ENCODE measurements at places on chromosomes 4 and X.

- no peak for DNase-seq
These were observed 26.1 kb downstream of the ZFP42 start for GRCh38 chr4:188021548-188022249.

- DNase-seq: no peak
These were observed 187.3 kb downstream of the MAB21L2 start for GRCh38 chr4:150769248-150769647.

- no peak for DNase-seq
These were observed 21.8 kb downstream of the KIAA1210 start for GRCh38 chrX:119105826-119106225.

GRCh38 chr4:7552466-7552865 lies 117.7 kb upstream of the PSAPL1 start:
- DNase-seq: no peak

DNA sequence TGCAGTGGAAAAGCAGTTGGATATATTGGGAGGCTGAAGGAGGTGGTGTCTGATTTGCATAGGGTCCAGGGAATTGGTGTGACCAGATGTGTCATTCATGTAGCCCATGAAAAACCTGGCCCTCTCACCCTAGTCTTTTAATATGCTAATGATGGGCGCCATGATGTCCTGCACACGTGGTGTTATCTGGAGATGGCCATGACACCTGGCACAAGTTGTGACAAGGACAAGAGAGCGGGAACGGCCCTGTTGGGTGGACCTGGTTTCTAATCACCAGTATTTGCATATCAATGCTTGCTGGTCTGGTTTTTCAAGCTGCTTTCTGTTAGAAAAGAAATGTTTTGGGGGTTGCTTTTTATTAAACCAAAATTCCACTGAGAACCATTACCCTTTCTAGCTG lies 87.4 kb downstream of the ZXDA start:
- DNase-seq: no peak

- DNase-seq: no peak
These were observed 208.1 kb upstream of the TET2 start for GRCh38 chr4:104938624-104939023.

DNA sequence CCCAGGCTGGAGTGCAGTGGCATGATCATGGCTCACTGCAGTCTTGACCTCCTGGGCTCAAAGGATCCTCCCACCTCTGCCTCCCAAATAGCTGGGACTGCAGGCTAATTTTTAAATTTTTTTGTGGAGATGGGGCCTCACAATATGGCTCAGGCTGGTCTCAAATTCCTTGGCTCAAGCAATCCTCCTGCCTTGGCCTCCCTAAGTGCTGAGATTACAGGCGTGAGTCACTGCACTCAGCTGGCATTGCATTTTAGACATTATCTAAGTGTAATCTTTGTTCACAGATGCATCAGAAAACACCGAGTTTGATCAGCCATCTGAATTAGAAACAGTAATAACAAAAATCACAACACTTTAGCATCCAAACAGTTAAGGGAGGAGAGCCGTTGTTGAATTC lies 53.4 kb upstream of the CBR4 start:
- DNase-seq: no peak

DNA sequence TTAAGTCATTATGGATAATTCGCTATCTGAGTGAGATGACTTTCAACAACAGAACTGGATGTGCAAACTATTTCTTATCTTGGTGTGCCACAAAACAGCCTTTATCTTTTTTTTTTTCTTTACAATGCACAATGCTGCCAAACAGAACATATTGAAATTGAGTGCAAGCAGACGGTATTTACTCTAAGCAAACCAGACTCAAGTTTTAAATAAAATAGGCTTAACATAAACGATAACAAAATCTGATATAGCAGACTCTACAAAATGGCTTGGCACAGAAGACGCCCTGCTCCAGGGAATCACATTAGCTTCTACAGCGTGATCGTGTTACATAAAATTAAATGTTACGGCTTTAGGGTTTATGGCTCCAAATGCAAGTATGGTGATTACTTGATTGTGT lies 9.6 kb upstream of the STK32B start:
- DNase-seq: no peak

- no peak for DNase-seq
These were observed 189.3 kb downstream of the DHRSX start for GRCh38 chrX:2311501-2311900.

GRCh38 chrX:86047174-86047935 lies at the start of gene CHM:
Gene CHM (minus strand): TSS chrX:86047558. CDS start chrX:86047532, 26 bp downstream.
- DNase-seq: no peak

GRCh38 chr4:26271703-26272102 lies 49.1 kb upstream of the RBPJ start:
- no peak for DNase-seq

GRCh38 chr4:127799711-127800110 lies 17.6 kb downstream of the HSPA4L start:
- DNase-seq: no peak

DNA sequence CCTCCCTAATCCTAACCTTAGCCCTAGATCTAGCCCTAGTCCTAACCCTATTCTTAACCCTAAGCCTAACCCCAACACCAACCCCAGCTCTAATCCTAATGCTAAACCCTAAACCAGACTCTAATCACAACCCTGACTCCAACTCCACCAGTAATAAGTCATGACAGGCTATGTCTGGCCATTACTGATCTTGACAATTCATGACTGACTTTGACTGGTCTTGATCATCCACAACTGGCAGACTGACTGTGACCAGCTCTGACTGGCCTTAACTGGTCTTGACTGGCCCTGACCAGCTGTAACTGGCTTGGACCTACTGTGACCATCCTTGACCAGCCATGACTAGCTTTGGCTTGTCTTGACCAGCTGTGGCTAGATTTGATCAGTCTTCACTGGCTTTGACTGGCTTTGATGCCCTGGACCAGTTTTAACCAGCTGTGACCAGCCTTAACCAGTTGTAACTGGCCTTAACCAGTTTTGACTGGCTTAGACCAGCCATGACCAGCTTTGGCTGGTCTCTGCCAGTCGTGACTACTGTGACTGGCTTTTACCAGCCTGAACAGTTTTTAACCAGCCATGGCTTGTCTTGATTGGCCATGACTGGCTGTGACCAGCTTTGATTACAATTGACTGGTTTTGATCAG lies 68.4 kb downstream of the RLIM start:
- no peak for DNase-seq

GRCh38 chr4:68963374-68963773 lies 11.8 kb upstream of the UGT2A3 start:
- DNase-seq: no peak

- DNase-seq: no peak
These were observed 16.5 kb upstream of the HPRT1 start for GRCh38 chrX:134443461-134443860.

DNA sequence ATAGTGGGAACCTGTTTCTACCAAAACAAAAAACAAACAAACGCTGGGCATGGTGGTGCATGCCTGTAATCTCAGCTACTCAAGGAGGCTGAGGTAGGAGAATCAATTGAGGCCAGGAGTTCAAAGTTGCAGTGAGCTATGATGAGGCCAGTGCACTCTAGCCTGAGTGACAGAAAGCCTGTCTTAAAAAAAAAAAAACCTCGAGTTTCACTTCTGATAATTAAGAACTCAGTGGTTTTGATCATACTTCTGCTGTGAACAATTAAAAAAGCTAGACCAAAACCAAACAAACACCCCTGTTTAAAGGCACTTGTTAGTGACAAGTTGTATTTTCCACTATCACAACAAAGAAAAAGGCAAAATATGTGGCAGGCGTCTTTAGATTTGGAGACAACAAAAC lies 15.0 kb upstream of the UBE2D3 start:
- DNase-seq: no peak

DNA sequence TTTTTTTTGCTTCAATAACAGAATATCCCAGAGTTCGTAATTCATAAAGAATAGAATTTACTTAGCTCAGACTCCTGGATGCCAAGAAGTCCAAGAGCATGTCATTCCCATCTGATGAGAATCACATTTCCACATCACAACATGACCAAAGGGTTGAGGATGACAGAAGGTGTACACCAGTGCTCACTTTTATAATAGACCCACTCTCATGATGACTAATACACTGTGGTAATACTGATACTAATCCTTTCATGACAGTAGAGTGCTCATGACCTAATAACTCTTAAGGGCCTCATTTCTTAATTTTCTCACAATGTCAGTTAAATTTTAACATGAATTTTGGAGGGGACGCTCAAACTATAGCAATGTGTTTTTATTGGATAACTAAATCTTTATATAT lies 69.2 kb downstream of the ZNF732 start:
- no peak for DNase-seq

DNA sequence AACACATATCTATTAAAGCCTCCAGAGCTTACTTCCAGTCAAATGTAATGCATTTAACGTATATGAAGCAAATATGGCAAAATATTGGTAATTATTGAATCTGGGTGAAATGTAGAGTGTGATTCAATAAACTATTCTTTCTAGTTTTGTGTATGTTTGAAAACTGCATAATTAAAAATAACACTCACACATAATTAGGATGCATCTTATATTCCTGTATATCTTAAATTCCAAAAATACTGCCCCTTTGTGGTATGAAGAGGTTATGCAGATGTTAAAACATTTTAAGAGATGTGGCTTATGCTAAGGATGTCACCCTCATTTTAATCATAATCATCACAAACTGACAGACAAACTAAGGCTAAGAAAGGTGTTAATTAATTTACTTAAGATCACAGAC lies 182.9 kb downstream of the COX18 start:
- no peak for DNase-seq

GRCh38 chrX:12903646-12904045 lies 2.8 kb upstream of the TLR8 start:
- DNase-seq: no peak

- no peak for DNase-seq
These were observed 12.3 kb upstream of the DTHD1 start for GRCh38 chr4:36269101-36269500.

GRCh38 chr4:65737672-65738071 lies 67.4 kb upstream of the EPHA5 start:
- no peak for DNase-seq

DNA sequence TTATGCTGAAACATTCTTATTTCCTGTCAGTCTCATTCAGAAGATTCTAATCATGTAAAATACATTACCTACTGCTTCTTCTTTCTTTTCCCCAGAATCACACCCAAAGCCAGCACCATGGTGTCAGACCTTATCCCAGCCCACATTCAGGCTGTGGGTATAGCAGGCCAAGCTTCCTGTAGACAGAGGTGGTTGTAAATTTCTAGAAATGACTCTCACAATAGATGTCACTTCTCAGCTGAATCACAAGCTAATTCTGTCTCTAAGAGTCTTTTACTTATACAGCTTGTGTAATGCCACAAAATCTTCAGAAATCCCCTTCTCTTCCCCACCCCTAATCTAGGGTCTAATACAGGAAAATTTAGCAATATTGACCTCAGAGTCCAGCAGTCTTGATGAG lies 239.6 kb downstream of the PARM1 start:
- DNase-seq: no peak

DNA sequence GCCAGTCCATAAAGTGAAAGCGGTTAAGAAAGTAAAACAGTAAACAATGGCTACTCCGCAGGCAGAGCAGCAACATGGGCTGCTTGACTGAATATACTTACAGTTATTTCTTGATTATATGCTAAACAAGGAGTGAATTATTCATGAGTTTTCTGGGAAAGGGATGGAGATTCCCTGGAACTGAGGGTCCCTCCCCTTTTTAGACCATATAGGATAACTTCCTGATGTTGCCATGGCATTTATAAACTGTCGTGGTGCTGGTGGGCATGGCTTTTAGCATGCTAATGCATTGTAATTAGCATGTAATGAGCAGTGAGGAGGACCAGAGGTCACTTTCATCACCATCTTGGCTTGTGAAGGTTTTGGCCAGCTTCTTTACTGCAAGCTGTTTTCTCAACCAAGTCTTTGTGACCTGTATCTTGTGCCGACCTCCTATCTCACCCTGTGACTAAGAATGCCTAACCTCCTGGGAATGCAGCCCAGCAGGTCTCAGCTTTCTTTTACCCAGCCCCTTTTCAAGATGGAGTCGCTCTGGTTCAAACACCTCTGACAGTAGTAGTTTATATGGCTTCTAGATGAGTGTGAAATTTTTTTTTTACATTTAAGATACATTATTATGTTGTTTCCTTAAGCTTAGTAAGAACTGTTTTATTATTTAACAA lies 514.8 kb upstream of the TENM3 start:
- no peak for DNase-seq

- DNase-seq: no peak
These were observed 271.2 kb downstream of the RAB28 start for GRCh38 chr4:13212936-13213335.

DNA sequence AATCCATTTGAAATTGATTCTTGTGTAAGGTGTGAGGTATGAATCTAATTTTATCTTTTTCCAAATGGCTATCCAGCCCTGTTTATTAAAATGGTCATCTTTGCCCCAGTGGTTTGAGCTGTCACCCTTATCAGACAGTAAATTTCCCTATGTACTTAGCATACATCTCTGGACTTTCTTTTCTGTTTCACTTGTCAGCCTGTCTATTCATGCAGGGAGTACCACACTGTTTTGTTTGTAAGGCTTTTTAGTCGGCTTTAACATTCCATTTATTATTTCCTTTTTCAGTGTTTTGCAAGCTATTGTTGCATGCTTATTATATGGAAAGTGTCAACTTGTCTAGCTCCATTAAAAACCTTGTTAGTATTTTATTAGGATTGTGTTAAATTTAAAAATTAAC lies 155.8 kb downstream of the STAG2 start:
- DNase-seq: no peak

- DNase-seq: no peak
These were observed 7.1 kb downstream of the DNAAF6 start for GRCh38 chrX:107213477-107213876.

DNA sequence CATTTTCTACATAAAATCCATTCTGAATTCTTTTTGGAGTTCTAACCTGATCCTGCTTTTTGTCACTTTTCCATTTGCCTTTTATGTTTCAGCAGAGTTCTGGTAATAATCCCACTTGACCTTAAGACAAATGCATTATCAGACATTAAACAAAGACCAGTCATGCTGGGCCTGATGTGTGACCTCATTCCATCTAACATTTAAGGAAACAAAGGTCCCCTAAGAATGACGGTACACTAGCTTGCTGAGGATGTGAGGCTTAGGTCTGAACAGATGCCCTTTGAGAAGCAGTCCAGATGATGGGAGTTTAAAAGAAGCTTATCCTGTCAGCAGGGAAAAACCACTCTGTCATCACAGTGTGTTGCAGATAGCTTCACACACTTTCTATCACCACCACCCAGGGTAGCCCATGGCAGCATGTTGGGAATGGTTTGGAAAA lies 38.1 kb upstream of the PDE5A start:
- DNase-seq: no peak

- DNase-seq: no peak
These were observed 50.2 kb upstream of the MAP9 start for GRCh38 chr4:155426953-155427352.

- no peak for DNase-seq
These were observed 44.2 kb upstream of the RASSF6 start for GRCh38 chr4:73664470-73664869.

Measured in anterior cingulate cortex (tissue), 58 donors.